T-helper 2 cell (primary cell): ENCODE measurements at places on chromosomes 3 and 15.

- DNase-seq: no peak
Measured at GRCh38 chr3:54347060-54347459, 224.7 kb downstream of the CACNA2D3 start.

DNA sequence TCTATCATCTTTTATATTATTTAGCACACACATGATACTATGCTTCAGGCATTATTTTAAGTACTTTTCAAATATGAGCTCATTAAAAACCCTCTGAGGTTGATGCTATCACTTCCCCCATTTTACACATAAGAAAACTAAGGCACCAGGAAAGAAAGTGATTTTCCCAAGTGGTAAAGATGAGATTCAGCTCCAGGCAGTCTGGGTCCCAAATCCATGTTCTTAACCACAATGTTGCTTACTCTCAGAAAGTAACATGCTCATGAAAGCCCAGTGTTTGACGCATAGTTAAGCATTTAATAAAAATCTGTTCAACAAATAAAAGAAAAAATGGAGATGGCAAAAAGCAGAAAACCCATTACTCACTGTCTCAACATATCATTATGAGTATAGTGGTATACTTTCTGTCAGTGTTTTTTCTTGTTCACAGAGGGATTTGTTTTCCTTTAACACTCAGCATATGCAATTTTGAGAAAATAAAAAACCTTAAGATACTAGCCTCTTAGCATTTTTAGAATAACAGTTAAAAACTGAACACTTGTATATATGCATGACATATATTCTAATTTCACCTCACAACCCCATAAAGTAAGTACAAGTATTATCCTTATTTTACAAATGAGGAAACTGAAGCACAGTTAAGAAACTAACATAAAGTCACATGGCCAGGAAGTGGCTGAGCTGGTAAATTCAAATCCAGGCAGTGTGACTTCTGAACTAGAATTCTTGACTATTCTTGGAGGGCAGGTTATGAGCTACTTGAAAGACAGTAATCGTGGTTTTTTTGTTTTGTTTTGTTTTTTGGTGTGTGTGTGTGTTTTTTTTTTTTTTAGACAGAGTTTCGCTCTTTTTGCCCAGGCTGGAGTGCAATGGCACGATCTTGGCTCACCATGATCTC lies 10.4 kb downstream of the PEAK1 start:
- no peak for DNase-seq

DNA sequence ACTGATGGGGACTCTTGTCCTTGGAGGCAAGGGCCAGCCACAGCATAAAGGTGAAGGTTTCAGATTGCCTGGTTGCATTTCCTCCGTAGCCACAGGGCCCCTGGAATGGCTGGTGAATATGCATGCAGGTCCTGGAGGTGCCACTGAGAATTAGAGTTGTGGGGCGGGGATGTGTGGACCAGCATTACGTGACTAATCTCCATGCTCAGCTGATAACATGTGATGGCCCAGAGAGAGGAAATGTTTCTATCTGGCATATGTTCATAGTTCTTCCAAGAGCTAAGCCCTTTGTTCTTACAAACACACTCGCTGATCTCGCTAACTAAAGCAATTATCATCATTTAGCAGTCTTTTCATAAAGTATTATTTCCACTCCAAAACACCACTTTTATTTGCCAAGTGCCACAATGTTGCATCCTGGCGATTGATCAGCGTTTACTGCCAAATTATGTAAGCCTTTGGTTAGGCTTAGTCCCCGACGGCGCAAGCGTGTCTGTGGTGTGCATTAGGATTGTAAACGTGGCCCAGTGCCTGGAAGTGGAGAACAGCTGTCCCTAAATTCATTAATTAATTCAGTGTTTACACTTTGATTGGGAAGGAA lies 55.9 kb downstream of the CGNL1 start:
- DNase-seq: no peak

DNA sequence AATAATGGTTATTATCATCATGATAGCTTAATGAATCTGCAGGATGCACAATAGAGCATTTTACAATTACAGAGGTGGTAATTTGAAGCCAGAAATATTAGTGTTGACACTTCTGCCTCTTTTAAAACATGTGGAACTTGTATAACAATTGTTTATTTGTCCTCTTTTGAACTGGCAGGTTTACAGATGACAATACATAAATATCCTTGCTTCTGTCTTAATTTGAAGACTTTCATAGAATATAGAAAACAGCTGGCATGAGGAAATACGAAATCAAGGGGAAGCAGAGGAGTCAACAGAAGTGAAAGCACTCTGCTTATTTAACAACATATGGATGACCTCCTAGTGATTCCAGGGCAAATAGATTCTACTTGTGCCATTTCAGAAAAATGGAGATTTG lies 270.5 kb upstream of the SGO1 start:
- DNase-seq: no peak

DNA sequence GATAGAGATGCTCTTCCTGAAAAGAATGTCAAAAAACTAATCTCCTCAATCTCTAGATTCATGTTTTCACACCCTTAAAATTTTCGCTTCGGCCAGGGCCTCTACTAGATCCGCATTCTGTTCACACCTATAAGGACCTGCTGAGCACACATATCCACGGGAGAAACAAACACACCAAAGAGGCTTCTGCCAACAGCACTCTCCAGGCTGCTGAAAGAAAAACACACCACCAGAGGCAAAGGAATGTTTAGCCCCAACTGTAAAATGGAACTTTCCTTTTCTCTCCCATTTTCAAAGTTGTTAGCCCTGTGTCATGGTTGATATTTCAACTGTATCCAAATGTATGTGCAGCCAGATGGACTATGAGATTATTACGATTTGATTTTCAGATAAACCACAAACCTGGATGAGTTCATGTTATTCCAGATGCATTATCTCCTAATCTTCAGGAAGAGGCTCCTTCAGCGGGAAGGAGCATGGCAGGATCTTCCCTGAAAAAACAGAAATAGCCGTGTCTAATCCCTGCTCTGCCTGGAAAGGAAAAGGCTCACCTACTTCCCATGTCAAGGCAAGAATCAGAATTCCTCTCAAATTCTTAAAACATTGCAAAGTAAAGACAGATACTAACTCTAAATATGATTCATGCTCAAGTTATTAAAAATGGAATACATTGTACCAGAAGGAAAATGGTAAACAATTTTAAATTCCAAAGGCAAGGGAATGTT lies 442.7 kb upstream of the NR2F2 start:
- no peak for DNase-seq

DNA sequence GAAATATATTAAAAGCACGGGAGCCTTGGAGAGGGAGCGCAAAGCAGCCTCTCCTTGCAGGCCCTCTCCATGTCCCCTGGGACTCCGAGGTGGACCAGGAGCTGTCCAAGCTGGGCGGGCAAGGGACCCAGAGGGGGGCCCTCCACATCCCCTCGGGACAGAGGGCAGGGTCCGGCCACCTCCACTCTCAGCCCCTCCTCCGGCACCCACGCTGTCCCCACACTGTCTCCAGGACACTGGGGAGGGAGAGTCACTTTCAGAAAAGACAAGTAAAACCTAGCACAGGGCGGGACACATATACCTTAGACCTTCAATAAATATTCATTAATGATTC lies 77.5 kb upstream of the RNF7 start:
- DNase-seq: no peak

DNA sequence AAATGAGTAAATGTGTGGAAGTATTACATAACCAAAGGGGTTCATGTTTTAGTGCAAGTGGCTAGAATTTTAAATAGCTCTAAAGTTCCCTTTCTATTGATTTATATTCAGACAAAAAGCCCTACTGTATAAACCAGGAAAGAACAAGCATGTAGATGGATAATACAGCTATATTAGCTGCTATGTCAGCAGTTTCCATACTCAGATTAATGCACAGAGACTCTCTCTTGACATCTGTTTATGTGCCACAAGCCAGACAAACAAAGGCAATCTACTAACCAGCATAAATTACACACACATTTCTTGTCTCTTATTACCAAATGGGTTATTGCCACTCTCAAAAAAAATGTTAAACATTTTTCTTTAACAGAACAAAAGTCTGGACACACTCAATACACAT lies 760.1 kb upstream of the NECTIN3 start:
- DNase-seq: no peak

DNA sequence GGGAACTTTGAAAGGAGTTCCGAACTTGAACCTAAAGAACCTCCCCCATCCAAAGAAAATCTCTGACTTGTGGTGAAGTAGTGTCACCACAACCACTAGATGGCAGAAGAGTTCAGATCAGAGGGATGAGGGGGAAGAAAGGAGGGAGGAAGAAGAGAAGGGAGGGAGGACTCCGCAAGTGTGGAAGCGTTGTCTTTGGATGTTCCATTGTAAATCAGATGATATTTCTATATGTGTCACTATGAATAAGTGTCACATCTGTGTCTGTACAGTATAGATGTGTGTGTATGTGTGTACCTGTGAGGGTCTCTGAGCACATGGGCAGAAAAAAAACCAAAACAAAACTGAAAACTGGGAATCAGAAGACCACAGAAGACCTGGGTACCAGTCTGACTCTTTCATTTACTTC lies 16.9 kb downstream of the SLC24A1 start:
- DNase-seq: no peak

- no peak for DNase-seq
Measured at GRCh38 chr3:3559786-3560185, 239.4 kb upstream of the LRRN1 start.

GRCh38 chr15:68379759-68380290 lies 52.1 kb downstream of the ITGA11 start:
- DNase-seq: peak; percentile 36

GRCh38 chr3:121794264-121794983 lies 40.4 kb downstream of the IQCB1 start:
- DNase-seq: no peak
